ENCODE measurements at places on chromosomes 16 and 17.

DNA sequence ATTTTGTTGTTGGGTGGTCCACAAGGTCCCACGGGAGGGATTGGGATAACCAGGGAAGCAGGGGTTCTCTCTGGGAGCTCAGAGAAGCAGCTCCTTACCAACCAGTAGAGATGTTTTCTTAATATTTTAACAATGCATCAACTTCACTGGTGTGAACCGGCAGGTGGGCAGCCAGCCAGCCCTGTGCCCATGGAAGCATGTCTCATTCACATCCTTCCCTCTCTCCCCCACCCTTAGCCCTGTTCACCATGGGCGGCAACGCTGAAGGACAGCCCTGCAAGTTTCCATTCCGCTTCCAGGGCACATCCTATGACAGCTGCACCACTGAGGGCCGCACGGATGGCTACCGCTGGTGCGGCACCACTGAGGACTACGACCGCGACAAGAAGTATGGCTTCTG is 9.3 kb downstream of the MMP2 start:
- no peak for DNase-seq

DNA sequence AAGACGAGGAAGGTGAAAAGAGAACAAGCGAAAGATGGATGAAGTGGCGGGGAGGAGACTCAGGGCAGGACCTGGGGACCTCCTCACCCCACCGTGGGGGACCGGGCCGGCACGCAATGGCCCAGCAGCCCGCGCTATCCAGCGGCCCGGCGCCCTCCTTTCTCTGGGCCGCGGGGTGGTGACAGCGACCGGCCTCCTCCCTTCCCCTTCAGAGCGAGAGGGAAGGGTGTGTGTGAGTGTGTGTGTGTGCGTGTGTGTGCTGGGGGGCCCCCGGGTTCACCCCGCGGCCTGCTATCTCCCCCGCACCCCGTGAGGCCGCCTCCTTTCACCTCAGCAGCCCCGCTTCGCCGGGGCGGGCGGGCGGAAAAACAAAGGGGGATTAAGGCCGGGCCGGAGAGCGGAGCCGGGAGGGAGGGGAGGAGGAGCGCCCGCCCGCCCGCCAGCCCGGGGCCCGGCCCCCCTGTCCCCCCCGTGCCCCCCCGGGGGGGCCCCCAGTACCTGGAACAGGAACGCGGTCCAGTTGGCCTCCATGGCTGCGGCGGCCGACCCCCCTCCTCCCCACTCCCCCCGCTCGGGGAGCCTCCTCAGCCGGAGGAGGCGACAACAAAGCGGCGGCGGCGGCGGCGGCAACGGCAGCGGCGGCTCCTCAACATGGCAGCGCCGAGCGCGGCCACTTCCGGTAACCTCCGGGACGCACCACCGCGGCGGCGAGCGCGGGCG is at the start of gene VEZF1:
Gene VEZF1, minus strand, starts transcription at position 674 of the 720 bp plus-strand sequence. Its CDS starts 143 bp downstream, at position 531.
- peak; percentile 76 for DNase-seq

- DNase-seq, result no peak
Observed at GRCh38 chr16:28133666-28134065, 70.2 kb upstream of the GSG1L start.

DNA sequence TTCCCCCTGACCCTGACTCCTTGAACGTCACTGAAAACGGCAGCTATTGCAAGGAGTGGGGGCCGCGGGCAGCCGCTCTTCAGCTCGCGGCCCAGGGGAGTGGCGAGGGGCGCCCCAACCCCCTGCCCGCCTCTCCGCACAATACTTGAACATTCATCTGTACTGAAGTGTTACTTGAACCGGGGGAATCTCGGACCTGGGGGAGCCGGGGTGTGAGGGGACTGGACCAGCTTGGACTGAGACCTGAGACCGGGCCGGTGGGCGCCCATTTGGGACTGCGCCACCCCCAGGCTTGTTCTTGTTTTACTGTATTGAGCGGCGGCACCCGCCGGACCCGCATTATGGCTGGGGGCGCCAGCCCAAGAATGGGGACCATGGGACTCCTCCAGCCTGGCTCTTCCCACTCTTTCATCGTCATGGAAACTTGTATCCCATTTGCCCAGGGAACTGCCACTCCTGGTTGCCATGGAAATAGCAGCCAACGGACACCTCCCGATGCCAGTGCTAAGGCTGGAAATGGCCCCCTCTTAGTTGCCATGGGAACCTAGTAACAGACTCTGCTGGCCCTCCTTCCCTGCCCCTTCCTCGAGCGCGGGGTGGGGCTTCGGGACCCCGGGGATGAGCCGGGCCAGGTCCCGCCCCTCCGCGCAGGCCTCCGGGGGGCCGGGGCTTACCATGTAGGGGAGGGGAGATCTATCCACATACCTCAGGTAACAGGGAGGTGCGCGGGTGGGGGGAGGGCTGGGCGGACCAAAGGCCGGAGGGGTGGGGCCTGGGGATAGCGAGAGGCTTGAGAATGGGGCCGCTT is 805 bp upstream of the ORAI3 start:
- no peak for DNase-seq

DNA sequence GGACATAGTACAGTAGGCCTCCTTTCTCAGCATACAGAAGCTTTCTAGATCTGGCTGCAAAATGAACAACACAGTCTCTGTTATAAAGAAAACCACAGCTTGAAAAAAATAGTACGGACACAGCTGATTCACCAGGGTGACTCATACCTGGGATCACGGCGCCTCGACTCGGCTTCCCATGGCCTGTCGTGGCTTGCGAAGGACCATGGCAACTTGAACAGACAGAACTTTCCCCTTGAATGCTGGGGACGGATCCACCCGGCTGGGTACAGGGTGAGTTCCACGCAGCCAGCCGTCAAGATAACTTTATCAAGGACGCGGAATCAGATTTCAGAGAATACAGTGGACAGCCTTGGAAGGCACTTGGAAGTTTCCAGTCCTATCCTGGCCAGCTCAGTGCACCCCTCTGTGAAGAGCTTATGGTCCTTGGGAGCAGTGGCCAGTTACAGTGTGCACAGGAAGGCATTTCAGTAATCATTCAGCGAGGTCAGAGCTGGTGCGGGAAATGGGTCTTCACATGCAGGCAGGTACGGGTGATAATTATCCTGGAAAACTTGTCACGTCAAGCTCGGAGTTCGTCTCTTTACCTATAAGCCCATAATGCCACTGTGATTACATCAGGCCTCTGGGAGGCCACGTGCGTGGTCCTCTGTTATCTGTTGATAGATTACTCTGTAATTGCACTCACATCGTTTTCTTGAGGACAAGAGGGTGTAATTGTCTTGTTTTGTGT is 57.9 kb upstream of the MAF start:
- no peak for DNase-seq

- no peak for DNase-seq
Observed at GRCh38 chr16:15507301-15507958, 73.0 kb downstream of the BMERB1 start.

DNA sequence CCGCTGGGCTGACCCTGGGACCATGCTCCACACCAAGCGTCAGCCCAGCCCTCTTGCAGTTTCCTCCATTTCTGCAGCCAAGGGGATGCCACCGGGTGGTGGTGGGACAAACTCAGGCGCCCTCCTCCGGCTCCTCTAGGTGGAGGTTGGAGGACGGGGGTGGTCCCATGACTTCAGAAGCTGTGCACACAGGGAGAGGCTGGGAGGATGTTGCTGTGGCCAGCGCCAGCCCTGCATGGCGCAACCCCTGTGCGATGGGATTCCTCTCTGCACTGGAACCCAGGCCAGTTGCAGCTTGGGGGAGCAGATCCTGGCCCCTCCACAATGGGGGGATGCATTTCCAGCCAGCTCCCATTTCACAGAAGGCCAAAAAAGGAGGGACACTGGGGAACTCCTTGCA is 246.5 kb downstream of the C16orf95 start:
- DNase-seq, result no peak

DNA sequence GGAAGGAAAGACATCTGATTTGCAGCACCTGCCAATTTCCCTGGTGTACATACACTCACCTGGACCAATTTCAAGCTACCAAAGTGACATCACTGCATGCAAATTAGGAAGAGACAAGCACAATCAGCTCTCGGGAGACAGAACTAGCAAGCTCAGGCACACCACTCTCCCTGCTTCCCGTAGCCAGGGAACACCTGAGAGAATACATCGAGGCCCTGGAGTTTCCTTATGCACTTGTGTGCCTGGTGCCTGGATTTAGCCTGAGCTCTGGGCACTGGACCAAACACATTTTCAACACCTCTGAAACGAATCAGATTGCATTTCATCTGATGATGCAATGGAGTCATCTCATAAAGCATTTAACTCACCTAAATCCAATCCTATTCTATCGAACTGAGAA is 110.5 kb downstream of the HS3ST2 start:
- DNase-seq, result no peak

GRCh38 chr17:9557857-9558256 is 17.8 kb downstream of the STX8 start:
- no peak for DNase-seq

DNA sequence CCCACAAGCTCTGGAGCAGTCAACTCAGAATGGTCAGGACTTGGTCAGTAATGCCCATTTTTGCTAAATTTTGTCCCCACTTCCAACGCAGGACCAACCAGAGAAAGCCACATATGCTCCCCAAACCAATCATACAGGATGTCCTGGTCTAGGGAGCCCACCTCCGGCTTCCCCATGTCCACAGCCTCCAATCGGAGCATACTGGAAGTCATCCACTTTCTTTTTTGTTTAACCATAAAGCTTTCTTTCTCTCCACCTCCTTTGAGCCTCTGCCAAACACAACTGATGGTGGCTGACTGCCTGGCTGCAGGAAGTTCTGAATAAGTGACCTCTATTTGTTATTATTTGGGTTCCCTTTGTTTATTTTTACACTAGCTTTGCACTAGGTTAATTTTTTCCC is 549.1 kb downstream of the WWOX start:
- no peak for DNase-seq

GRCh38 chr16:3865241-3865640 is 15.3 kb downstream of the CREBBP start:
- no peak for DNase-seq

DNA sequence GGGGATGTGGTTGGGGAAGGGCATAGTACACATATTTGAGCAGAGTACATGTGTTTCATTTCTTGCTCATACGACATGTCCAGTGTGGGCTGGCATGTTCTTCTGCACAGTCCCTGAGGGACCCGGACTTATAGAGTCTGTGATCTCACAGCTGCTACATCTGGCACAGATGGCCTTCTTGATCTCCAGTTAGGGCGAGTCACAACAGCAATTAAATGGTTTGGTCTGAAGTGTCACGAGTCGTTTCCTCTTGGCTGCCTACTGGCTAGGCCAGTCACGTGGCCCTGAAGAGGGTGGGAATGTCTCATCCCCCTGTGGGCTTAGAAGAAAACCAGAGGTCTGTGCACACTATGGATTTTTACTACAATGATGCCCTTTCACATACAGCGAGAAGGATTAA is 443.6 kb downstream of the WWOX start:
- DNase-seq, result no peak

DNA sequence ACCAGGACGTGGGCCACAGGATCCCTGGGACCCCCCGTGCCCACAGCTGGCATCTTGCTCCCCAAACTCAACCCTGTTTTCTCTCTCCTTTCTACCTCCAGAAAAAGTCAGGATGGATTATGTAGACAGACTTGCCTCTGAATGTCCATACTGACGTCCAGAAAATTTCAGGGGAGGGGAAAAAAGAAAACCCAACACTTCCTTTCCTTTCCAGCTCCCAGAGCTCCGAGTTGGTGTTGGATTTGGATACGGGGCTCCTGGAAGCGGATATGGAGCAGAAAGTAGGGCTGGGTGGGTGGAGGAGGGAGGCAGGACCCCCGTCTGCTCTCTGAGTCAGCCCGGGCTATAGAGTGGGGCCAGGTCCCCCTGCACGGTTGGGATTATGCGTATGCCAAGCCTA is 70.2 kb downstream of the MRM3 start:
- no peak for DNase-seq

DNA sequence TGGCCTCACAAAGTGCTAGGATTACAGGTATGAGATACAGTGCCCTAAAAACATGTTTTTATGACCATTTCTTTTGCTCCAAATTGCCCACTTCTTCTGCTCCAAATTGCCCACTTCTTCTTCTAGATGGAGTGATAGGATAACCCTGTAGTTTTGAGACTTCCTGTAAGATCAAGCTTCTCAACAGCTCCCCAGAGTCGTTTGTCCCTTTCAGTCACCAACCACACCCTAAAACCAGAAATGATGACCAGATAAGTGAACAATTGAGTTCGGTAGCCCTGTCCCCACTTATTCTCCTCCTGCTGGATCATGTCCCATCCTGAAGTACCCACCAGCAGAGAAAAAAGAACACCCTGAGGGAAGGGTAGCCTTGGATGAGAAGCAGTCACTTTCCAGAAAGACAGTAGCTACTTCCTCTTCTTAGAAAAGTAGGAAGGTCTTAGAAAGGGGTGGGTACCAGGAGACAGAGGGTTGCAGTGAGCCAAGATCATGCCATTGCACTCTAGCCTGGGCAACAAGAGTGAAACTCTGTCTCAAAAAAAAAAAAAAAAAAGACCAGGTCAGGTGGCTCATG is 2.5 kb downstream of the ODAD4 start:
- DNase-seq, result no peak

GRCh38 chr16:177981-178667 is 1.6 kb downstream of the HBA1 start:
- no peak for DNase-seq

- no peak for DNase-seq
Observed at GRCh38 chr17:42760652-42761581, at the start of gene RAMP2. Gene RAMP2 (plus strand): TSS chr17:42761227. CDS start chr17:42761262, 35 bp downstream.

DNA sequence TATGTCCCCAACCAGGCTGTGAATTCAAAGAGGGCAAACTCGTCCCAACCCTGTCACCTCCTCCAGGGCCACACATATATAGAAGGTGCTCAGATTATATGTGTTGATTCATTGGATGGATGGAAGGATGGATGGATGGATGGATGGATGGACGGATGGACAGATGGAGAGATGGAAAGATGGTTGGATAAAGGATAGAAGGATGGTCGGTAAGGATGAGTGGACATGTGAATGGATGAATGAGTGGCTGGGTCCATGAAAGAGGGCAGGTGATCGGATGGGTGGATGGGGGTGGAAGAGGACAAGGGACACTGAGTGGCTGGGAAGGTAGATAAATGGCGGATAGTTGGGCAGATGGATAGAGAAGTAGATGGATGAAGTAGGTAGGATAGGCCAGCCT is 30.1 kb downstream of the TRPV3 start:
- no peak for DNase-seq

DNA sequence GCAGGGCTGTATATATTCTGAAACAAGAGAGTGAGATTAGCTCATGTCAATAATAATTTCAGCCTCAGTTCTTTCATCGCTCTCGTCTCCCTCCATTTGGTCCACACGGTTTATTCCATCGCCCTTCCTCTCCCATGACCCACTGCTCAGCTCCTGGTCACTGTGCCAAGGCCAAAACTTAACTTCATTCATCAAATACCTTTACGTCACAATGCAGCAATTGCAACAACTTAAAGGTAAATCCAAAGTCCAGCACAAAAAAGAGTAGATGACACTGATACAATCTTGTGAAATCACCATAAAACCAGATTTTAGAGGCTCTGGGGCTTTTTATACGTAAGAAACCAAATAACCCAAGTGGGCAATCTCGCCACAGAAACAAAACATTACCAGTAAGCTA is 72.0 kb downstream of the ANKRD11 start:
- no peak for DNase-seq

- peak; percentile 50 for DNase-seq
Observed at GRCh38 chr17:36703860-36704266, 102.5 kb downstream of the MRM1 start.

GRCh38 chr16:49699841-49700175 is 156.1 kb downstream of the ZNF423 start:
- DNase-seq, result no peak
